T-helper 17 cell (primary cell): ENCODE measurements at places on chromosomes 2 and 18.

GRCh38 chr2:229462112-229462511 is 191.0 kb upstream of the PID1 start:
- no peaks in the 10 kb centered on the region for H3K27me3 ChIP-seq
- H3K4me3 ChIP-seq: no peak overlapping the region
- no peak overlapping the region for H3K27ac ChIP-seq
- DNase-seq: no peak
- H3K36me3 ChIP-seq: no peaks in the 10 kb centered on the region

GRCh38 chr18:27118973-27119372 is 66.1 kb downstream of the CHST9 start:
- H3K4me3 ChIP-seq: no peak overlapping the region
- no peak for DNase-seq
- H3K27ac ChIP-seq: no peak overlapping the region
- H3K36me3 ChIP-seq: no peaks in the 10 kb centered on the region
- H3K27me3 ChIP-seq: no peaks in the 10 kb centered on the region

DNA sequence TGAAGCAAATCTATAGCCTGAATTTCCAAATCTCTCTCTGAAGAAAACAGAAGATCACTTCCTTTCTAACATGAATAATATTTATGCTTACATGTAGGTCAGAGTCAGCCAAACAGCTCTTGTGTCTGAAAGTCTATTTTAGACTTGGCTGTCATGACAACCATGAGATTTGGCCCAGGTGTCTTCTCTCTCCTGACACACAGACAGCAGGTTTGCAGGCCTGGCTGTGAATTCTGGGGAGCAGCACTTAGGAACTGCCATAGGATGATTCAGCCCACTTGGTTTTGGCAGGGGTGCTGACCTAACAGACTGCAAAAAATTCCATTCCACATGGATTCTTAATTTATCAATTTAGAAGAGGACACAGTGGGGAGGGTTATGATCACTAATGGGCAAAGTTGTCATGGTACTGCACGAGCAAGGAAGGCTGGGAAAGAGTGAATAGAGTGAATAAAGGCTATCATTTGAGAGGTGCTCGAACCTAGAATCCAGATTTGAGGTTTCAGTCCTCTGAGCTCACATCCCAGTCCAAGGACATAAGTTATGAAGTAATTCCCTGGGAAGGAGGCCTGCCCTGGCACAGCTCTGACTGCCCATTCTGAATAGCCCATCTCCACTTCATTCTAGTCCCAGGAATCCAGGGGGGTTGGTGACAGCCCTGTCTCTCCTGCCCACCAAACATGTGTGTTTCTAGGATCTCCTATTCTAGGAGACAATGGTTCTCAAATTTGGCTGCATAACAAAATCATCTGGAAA is 453.9 kb upstream of the TRIB2 start:
- H3K4me1 ChIP-seq: peaks cover 29% of the 10 kb centered on the region
- peaks cover 3% of the 10 kb centered on the region for H3K36me3 ChIP-seq
- H3K4me3 ChIP-seq: peak overlapping the region; percentile 62
- peak overlapping the region; percentile 91 for H3K27ac ChIP-seq
- no peaks in the 10 kb centered on the region for H3K27me3 ChIP-seq

DNA sequence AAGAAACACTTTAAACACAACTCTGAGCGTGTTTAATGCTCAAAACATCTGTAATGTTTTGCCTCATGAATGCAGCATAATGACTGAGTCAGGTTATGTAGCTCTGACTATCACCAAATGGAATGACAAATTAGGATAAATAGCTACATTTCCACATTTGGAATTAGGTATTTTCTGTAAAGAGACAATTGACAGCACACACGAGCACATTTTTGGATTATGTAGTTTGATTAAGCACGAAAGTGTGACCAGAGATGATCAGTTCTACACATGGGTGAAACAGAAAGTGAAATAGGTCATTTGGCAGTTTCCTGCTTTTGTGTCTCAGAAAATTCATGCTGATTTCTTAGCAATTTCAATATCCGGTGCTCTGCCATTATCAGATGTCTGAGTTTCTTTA is 29.0 kb downstream of the LPIN1 start:
- peak overlapping the region; percentile 77 for H3K4me3 ChIP-seq
- H3K4me1 ChIP-seq: peaks cover 33% of the 10 kb centered on the region
- peaks cover 11% of the 10 kb centered on the region for H3K36me3 ChIP-seq
- H3K27me3 ChIP-seq: no peaks in the 10 kb centered on the region

DNA sequence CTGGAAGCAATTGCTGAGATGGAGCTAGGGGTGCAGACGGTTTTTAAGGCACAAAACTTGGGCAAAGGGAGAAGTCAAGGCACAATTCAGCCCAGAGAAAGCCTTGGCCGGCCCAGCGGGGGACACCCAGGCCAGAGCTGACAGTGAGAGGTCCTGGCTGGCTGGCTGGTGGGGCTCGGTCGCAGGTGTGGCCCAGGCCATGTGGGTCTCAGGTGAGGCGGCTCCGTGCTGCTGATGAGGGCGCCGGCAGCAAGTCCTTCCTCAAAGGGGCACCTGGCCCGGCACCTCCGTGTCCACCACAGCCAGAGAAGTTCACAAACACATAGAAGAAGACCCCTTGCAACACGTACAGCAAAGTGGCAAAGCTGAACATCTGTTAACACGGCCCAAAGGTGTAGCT is 54.2 kb upstream of the LDLRAD4 start:
- no peak overlapping the region for H3K27ac ChIP-seq
- no peak for DNase-seq
- H3K36me3 ChIP-seq: no peaks in the 10 kb centered on the region
- H3K27me3 ChIP-seq: peaks cover 28% of the 10 kb centered on the region

DNA sequence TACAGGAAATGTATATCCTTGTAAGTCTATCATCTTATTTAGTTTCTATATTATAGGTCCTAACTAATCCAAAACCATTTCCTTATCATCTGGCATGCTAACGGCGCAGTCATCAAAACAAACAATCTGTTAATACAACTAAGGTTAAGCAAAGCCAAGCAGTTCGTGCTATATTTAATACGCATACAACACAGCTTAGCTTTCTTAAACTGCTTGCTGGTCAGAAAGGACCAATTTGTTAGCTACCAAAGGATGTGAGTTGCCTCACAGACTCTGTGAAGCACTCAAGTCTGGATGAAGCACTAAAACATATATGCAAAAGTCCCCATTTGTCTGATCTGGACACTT is 67.0 kb downstream of the ZEB2 start:
- peaks cover 22% of the 10 kb centered on the region for H3K4me1 ChIP-seq
- H3K27me3 ChIP-seq: peaks cover 40% of the 10 kb centered on the region
- H3K27ac ChIP-seq: peak overlapping the region; percentile 6
- no peaks in the 10 kb centered on the region for H3K36me3 ChIP-seq
- H3K4me3 ChIP-seq: no peak overlapping the region

DNA sequence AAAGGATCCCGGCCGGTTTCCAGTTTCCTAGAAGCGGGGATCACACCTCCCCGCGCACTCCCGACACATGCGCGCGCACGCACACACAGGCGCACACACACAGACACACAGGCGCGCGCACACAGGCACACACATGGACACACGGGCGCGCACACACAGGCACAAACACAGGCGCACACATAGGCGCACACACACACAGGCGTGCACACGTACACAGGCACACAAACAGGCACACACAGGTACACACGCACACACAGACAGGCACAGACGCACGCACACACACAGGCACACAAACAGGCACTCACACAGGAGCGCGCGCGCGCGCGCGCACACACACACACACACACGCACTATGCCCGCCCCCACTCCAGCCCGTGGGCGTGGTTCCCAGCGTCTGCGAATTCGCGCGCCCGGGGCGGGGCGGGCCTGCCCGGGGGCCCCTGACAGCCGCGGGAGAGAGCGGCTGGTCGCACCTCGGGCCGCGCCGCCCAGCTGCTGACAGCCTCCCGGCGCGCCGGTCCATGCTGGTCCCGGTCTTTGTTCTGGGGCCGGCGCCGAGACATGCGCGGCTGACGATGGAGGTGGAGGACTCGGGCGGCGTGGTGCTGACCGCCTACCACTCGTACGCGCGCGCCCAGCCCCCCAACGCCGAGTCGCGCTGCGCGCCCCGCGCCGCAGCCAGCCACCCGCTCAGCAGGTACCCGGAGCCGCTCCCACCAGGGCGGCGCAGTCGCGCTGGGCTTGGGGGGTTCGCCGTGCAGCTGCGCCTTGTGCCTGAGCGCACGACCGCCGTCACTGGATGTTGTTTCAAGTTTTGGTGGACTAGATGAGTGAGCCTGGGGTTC is at the start of gene ARHGAP28:
Gene ARHGAP28, plus strand, starts transcription at position 470 of the 845 bp plus-strand sequence. Its CDS starts 106 bp downstream, at position 576.
- peaks cover 4% of the 10 kb centered on the region for H3K4me1 ChIP-seq
- no peak for DNase-seq

- H3K4me3 ChIP-seq: no peak overlapping the region
- no peaks in the 10 kb centered on the region for H3K27me3 ChIP-seq
- H3K4me1 ChIP-seq: peaks cover 10% of the 10 kb centered on the region
- DNase-seq: no peak
- peaks cover 13% of the 10 kb centered on the region for H3K36me3 ChIP-seq
These were observed 51.6 kb upstream of the ATG16L1 start for GRCh38 chr2:233199870-233200269.

DNA sequence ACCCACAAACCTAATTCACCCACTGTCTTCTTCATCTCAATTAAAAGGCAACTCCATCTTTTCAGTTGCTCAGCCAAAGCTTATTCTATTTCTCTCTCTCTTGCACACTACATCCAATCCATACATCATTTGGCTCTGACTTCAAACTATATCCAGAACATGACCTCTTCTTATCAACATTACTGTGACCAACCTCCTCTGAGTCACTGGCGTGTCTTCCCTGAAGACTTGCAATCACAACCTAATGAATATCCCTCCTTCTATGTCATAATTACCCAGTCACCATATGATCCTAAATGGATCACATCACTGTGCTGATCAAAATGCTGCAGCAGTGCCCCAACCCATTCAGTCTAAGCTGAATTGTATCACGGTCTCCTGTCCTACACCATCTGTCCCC is 22.6 kb upstream of the SULT1C3 start:
- H3K4me1 ChIP-seq: no peaks in the 10 kb centered on the region
- H3K27ac ChIP-seq: no peak overlapping the region
- no peak for DNase-seq
- no peaks in the 10 kb centered on the region for H3K36me3 ChIP-seq
- no peak overlapping the region for H3K4me3 ChIP-seq
- H3K27me3 ChIP-seq: no peaks in the 10 kb centered on the region

DNA sequence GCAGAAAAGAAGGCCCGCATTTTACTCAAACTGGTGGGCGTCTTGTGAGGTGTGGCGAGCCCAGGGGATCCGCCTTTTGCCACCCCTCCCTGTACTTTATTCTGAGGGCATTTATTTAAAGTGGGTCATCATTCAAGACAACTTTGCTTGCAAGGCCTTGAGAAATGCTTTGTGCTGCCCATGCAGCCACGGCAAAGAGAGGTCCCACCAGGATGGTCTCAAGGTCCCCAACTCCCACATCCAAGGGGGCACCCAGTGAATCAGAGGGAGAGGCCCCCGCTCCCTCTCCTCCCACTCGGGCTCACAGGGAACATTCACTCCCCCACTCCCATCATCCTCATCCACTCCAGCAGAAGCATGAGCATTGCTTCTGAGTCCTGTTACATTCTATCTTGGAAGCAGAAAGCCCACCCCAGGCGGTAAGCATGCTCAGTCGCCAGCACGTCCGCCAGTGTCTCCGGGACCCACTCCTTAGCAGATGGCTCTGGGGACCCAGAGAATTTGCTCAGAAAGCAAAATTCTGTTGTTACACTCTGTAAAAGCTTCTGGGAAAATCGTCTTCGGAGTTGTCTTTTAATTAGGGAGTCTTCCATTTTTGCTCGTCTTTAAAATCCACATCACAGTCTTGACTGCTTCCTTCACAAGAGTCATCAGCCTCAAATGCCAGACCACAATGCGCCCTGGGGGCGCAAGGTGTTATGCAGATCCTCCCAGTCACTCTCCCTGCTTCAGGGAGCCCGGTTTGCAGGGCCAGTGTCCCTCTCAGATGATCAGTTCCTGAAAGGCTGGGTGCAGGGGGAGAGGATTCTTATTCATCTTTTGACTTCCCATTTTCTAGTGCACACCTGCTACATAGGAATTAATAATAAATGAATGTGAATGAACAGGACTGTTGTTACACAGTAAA is 99.4 kb upstream of the NCK2 start:
- H3K27me3 ChIP-seq: peaks cover 21% of the 10 kb centered on the region
- no peak overlapping the region for H3K4me3 ChIP-seq
- H3K4me1 ChIP-seq: no peaks in the 10 kb centered on the region

DNA sequence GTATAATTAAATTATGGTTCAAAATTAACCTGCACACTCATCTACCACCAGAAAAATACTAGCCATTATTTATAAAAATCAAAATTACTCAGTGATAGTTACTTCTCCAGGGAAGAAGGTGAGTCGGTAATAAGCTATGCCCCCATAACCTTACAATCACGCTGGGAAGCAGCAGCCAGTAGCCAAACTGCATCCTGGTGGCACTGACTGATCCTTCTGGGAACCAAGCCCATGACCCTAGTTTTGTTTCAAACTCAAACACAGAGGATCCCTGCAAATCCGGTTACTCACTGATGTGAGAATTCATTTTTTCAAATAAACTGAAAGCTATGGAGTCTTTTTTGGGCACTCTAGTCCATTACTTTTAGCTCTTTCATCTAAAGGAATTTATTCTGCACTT is 88.2 kb upstream of the VWC2L start:
- no peaks in the 10 kb centered on the region for H3K27me3 ChIP-seq
- DNase-seq: no peak
- H3K27ac ChIP-seq: no peak overlapping the region

DNA sequence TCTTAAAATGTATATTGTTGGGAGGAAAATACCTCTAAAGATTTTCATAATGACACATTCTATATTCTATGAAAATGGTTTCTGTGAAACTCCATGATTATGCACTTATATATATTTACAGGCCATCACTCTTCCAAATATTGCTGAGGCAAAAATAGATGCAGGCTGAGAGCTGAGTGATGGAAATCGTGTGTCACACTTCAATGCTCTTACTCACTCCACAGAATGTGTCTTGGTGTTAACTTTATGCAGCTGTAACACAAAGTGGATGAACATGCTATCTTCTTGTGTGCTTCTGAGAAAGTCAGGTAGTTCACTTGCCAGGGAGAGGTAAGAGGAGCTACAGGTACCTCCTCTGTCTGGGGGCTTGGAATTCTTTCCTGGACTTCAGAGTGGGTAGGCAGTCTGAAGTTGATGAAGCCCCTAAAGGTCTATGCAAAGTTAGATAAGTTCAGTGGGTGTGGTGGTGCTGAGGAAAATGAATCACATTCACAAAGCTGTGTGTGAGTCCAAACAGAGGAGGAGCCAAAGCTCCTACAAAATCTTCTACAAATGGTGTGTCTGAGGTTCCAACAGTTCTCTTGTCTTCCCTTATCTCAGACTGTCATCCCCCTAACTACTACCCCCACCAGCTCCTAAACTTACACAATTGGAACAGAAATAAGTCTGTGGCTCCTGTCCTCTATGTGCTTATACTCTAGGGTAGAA is 74.2 kb upstream of the ST6GAL2 start:
- H3K27ac ChIP-seq: no peak overlapping the region
- no peaks in the 10 kb centered on the region for H3K36me3 ChIP-seq
- H3K4me1 ChIP-seq: no peaks in the 10 kb centered on the region
- H3K27me3 ChIP-seq: no peaks in the 10 kb centered on the region
- no peak overlapping the region for H3K4me3 ChIP-seq
- DNase-seq: no peak

- H3K4me1 ChIP-seq: no peaks in the 10 kb centered on the region
- no peaks in the 10 kb centered on the region for H3K36me3 ChIP-seq
- no peak for DNase-seq
These were observed 43.3 kb downstream of the SOX11 start for GRCh38 chr2:5735521-5735861.
